ENCODE measurements at places on chromosomes 11 and 22. TPM values are rescaled to one million over a fixed set of nuclear protein-coding genes. Genes with fewer than 3 reads are reported as not detected.
A peak's percentile ranks its signal among the peaks of the same experiment; 100 is the strongest.

Gene EFCAB6
- total RNA-seq = 1.5 TPM

Gene C11orf21
- total RNA-seq = 66.5 TPM

Gene TMEM41B
- 25.5 TPM for total RNA-seq

Gene RELT
- 1.8 TPM for total RNA-seq

Gene OR10A2
- not detected for total RNA-seq

GRCh38 chr22:36162127-36163034 lies 1.8 kb upstream of the APOL3 start:
- no peak for DNase-seq

DNA sequence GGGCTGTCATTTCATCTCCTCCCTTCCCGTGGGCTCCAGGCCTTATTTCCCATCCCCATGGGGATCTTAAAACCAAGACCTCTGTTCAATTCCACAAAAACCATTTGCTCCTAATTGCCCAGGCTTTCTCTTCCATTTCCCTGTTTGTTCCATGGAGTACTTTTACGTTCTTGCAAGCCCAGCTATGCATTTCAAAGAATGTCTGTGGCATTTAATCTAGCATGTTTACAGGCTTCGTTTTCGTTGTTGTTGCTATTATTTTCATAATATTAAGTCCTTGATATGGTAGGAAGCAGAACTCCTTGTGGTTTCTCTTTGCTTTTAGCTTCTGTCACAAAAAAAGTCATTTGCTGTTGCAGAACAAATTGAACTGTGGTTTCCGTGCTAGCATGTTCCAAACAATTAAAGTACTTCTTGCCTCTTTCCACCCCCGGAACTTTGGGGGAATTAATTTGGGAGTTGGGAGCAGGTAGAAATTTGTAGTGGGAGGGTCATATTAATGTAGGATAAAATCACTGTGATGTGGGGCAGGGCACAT lies 68.1 kb upstream of the SLC22A12 start:
- no peak for DNase-seq

- DNase-seq = no peak
Observed at GRCh38 chr11:96127596-96127959, 203.7 kb upstream of the MTMR2 start.

DNA sequence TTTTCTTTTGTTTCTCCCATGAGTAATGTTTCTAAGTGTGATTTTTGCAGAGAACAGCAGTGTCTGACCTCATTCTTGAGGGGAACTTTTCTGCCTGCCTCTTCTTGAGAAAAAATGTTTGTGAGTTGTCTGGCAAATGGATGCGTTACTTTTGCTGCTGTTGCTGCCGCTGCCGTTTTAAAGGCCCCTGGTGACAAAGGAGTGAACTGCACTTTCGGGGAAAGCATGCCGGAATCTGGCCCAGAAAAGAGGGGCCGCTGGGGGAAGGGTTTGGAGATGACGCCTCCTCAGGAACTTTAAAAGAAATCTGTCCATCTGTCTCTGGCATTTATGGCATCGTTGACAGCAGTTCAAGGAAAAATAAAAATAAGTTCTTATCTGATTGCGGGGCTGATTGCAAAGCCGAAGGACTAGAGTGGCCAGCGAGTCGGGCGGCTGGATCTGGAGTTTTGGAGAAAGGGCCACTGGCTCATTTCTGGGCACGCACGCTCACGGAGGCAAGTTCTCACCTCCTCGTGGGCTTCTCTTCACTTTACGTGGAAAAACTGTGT lies 16.5 kb downstream of the ZBTB16 start:
- no peak for DNase-seq

GRCh38 chr11:121886005-121886734 lies 229.8 kb downstream of the BLID start:
- peak; percentile 75 for DNase-seq

DNA sequence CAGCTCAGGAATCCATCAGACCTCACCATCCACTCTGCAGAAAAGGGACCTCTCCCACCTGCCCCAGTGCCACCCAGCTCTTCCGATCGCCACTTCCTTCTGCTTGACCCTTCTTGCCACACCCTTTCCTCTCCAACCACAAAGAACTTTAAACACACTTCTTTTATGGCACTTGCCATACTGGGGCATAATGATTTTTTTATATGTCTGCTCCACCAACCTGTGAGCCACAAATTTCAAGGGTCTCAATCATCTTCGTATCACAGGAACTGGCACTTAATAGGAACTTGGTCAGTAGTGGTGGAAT lies 11.7 kb upstream of the MYH9 start:
- DNase-seq = no peak

GRCh38 chr22:31093086-31093850 lies 12.2 kb downstream of the SMTN start:
- DNase-seq = peak; percentile 89

DNA sequence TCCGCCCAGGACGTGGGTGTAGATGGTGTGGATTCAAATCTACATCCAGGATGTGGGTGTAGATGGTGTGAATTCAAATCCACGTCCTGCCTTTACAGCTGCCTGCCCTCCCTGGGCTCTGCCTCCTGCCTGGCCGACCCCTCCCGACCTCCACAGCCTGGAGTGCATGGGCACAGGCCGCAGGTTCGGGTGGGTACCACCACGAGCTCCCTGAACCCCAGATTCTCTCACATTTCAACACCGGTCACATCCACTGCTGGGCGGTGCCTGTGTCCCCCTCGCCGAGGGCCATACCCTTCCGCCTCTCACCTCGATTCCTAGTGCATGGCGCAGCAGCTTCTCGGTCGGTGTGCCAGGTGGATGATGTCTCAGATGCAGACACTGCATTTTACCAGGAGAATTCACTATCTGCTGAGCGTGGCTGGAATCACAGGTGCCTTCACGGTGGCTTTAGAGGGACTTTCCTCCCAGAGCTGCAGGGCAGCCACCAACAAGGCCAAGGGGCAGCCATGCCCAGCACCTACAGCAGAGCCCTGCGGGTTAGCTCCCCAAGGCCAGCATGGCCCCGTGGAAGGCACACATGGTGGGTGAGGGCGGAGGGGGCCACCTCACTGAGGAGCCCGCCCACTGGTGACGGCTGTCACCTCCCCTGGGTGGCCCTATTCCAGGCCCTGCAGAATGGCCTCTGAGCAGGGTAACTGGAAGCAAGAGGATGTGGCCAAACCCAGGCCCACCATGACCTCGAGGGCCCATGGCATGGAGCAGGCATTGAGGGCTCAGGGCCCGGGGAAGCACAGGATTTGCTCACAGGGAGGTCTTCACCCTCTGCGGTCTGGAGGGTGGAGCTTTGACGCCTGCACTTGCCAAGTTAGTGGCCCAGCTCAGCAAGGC lies 638.5 kb downstream of the TBC1D22A start:
- DNase-seq = no peak

DNA sequence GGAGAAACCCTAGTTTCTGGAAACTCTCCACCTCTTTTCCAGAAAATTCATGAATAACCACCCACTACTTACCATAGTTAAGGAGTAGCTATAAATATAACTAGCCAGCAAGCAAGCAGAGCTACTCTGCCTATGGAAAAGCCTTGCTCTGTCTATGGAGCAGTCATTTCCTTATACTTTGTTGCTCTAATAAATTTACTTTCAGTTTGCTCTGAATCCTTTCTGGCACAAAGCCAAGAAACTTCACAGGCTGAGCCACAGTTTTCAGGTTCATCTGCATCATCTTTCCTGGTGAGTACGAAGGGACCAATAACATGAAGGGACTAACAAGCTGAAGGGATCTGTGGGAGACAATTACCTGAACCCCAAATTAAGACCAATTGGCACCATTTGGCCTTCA lies 4.6 kb downstream of the OR4C45 start:
- no peak for DNase-seq

DNA sequence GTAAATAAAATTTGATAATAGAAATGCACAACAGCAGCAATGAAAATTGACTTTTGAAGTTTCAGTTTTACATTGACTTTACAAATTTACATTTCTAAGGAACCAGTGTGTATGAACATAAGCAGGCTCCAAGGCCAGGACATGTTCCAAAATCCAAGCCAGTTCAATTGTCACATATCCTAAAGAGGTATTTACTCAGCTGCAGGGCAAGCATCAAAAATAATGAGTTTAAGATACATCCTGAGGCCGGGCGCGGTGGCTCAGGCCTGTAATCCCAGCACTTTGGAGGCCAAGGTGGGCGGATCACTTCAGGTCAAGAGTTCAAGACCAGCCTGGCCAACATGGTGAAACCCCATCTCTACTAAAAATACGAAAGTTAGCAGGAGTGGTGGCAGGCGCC lies 39.0 kb upstream of the AKIP1 start:
- DNase-seq = no peak

DNA sequence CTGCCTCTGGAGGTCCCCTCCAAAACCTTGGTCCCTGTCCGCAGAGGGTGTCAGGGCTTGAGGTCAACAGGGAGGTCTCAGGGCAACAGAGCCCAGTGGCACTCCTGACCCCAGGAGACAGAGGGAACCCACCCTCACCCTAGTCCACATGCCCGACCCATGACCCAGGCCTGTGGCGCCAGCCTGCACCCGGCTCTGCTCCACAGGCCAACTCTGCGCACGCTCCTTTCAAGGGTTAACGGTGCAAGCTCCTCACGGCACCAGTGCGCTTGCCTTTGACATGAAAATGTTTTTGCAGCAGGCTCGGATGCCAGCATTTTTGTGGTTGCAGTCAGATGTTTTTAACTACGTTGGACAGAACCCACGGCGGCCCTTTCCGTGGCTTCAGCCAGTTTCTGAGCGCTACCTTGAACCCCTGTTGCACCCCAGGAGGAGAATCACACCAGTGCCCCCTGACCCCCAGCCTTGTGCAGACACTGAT lies 68.6 kb downstream of the CDKN1C start:
- DNase-seq = peak; percentile 34

- no peak for DNase-seq
Observed at GRCh38 chr11:21543901-21544300, 649.0 kb upstream of the ANO5 start.

GRCh38 chr22:28034760-28035401 lies 115.8 kb upstream of the PITPNB start:
- peak; percentile 81 for DNase-seq

All from left ventricle myocardium superior (tissue), 1 donor.